ENCODE measurements at places on chromosomes 5 and 9.

DNA sequence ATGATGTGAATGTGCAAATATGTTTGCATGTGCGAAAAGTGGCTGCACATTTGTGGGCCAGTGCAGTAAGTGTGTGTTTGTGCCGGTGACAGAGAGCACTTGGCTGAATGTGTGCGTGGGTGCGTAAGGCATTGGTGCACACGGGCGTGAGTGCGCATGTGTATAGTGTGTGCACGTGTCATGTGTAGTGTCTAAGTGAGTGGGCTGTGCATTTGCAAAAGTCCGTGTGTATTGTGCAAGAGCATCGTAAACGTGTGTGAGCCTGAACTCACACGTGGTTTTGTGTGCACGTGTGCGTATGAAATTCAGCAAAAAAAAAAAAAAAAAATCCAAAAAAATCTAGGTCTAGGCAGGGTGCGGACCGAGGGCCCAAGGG is 6.5 kb upstream of the EBF1 start:
- DNase-seq: no peak

DNA sequence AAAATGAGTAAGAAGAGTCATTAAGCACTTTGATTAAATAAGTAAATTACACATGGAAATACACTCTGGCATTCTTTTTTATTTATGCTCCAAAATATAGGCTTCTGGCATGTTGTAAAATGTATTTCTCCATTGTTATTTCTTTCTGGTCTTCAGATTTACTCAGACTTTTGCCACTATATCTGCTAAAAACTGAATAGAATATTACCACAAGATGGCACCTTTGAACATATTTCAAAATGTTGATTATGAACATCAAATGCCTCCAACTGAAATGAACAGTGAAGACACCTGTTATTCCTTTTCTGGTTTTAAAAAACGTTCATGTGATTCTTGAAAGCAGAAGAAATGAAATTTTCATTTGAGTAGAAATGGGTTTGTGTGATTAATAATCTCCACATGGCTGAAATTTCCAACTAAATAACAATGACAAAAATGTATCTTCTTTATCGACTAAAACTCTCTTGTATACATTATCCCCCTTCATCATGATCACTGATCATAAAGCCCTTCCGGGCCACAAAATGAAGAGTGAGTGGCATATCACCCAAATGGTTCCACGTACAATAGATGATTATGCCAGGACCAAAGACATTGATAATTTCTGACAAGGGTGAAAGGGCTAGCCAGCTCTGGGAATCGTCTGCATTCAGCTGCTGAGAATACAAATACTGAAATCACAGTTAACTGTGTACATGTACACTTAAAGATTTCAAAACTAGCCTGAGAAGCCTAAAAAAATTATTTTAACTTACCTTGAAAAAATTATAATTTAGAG is 23.8 kb downstream of the TYRP1 start:
- DNase-seq: no peak

DNA sequence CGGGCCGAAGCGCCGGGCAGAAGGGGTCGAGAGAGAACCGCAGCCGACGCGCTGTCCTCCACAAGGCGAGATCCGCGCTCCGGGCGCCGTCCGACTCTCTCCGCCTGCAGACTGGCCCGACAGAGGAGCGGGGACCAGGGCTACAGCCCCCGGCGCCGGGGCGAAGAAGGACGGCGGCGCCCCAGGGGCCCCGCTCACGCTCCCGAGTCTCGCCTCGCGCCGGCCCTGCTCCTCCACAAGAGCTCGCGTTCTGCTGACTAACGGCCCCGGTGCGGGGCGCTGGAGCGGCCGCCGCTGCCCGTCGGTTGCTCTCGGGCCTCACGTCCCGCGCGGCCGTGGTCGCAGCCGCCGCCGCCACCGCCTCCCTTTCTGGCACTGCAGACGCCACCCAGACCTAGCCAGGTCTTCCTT is 338 bp downstream of the ABHD17B start:
- DNase-seq: no peak

DNA sequence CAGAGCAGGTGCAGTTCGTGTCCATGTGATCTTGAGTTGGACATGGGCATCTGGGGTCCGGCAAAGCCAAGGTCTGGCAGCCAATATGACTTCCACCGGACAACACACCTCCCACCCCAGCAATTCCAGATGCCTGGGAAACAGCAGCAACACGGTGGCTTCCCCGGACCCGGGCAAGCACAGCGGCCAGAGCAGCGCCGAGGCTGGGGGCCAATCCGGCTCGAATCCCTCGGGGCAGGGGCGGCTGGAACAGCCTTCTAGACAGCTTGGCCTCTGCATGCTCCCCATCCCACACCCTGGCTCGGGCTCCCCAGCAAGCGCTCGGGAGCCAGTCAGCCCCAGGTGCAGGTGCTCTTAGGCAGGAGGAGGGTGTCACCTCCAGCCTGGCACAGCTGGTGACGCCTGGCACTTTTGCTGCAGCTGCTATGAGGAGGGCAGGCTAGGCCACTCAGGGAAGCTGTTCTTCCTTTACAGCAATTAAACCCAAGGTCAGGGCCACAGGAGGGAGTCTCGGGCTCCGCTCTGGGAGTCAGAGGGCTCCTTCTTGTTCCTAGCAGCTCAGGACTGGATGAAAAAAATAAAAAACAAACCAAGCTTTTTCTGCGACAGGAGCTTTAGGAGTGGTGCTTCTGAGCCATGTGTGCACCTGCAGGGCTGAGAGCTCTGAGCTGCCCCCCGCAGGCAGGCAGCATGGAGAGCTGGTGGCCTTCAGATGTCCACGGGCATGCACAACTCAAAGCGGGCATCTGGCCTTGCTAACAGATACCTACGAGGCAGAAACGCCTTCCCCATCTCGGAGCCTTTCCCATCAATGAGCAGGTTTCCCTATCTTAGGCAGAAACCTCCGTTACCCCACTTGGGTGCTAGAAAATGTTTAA is 28.2 kb downstream of the DBH start:
- DNase-seq: no peak

- no peak for DNase-seq
Measured at GRCh38 chr5:72386639-72387038, 66.5 kb downstream of the PTCD2 start.

GRCh38 chr9:136847088-136847825 is 2.0 kb upstream of the PHPT1 start:
- DNase-seq: no peak

- no peak for DNase-seq
Measured at GRCh38 chr5:176750144-176750543, 60.2 kb upstream of the UNC5A start.

DNA sequence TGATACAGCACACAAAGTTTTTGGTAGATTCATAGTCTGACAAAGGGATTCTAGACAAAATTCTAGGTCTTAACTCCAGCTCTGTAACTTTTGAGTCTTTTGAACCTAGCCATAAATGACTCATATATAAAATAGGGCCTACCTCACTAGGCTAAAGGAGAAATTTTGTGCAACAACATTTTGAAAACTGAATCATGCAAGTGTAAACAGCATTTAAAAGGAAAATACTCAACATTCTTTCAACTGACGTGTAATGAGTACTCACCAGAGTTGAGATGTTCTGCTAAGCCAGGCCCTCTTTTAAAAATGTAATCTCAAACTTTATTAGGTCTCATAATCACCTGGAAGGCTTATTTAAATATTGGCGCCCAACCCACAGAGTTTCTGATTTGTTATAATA is 113.2 kb downstream of the STK32A start:
- no peak for DNase-seq

- DNase-seq: no peak
Measured at GRCh38 chr5:65535529-65535987, 27.4 kb downstream of the CENPK start.

DNA sequence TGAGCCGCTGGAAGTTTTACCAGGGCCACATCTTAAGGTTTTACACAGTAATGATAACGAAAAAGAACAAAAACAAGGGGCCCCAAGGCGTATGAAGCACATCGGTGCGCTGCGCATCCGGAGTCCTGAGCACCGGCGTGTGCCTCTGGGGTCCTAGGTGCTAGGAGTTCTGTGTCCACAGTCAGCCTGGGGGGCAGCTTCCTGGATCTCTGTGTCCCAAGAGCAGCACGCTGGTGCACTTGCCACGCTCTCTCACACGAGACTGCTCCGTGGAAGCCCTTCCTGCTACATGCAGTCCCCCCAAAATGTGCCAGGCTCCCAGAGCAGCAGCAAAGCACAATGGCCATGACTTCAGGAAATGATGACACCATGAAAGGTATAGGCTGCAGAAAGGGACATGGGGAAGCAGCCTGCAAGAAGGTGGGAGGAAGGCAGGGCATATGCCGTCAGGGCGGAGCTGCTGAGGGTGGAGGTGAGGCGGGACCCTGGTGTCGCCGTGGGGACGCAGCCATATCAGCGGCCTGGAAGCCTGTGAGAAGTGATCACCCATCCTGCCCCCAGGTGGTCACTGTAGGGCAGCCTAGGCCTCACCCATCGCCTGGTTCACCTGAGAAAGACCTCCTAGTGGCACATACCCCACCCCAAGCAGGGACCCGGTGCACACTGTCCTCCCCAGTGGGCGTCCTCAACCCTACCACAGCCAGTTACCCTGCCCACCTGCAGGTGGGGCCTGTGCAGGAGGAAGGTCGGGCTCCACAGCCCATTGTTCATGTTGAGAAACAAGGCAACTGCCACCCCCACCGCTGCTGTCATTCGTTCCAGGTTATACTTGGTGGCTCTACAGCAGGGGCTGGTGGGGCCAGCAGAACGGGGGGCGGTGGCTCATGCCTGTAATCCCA is 23.6 kb upstream of the SLC6A3 start:
- no peak for DNase-seq

DNA sequence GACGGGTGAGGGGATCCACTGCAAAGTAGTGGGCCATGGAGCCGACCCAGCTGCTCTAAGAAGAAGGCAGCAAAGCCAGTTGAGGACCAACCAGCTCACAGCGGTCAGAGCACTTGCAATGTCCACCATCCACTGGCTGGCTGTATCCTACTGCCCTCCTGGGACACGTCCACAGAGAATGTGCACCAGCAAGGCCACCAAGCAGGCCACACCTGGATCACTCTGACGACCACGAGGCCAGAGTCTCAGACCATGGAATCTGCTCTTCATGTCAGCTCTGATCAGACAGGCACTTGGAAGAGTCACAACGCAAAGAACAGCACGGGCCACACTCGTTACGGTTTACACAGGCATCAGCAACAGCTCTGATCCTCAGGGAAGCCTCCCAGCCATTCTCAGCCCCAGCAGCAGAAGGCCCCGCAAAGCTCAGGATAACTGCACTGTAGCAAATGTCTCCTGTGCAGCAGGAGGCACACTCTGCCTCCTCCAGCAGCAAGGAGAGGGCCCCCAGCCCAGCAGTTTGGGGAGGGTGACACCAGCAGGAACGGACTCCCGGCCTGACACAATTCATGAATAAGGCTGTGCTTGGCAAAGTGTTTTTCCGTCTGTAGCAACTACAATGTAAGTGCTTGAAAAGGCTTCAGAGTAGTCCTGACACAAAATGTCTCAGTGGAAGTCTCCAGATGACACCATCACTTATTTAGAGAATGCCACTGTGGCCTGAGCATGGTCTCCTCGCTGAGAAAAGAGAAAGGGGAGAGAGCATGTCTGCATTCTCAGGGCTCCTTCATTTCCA is 15.7 kb downstream of the SEMA4D start:
- no peak for DNase-seq

GRCh38 chr5:56574778-56575177 is 240.6 kb upstream of the MAP3K1 start:
- no peak for DNase-seq

GRCh38 chr5:50646591-50646990 is 19.8 kb upstream of the PARP8 start:
- DNase-seq: no peak

GRCh38 chr5:135020111-135020895 is 13.7 kb downstream of the PITX1 start:
- no peak for DNase-seq

DNA sequence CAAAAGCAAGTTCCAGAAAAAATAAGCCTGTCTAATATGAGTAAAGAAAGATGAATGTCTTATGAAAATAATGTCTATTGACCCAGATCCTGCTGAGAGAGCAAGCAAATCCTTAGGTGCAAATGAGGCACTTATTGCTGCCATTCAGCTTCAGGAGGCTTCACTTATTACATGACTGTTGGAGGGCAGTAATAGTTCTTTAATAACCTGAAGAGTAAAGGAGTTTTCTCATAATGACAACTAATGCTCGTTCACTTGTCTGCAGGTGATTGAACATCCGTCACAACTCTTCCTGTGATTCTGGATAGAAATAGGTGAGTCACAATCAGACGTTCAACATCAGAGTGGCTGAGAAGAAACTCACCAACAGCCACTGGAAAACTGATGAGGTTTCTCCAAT is 58.3 kb downstream of the SPOCK1 start:
- no peak for DNase-seq

GRCh38 chr5:80653502-80653901 is 950 bp upstream of the MSH3 start:
- DNase-seq: no peak

DNA sequence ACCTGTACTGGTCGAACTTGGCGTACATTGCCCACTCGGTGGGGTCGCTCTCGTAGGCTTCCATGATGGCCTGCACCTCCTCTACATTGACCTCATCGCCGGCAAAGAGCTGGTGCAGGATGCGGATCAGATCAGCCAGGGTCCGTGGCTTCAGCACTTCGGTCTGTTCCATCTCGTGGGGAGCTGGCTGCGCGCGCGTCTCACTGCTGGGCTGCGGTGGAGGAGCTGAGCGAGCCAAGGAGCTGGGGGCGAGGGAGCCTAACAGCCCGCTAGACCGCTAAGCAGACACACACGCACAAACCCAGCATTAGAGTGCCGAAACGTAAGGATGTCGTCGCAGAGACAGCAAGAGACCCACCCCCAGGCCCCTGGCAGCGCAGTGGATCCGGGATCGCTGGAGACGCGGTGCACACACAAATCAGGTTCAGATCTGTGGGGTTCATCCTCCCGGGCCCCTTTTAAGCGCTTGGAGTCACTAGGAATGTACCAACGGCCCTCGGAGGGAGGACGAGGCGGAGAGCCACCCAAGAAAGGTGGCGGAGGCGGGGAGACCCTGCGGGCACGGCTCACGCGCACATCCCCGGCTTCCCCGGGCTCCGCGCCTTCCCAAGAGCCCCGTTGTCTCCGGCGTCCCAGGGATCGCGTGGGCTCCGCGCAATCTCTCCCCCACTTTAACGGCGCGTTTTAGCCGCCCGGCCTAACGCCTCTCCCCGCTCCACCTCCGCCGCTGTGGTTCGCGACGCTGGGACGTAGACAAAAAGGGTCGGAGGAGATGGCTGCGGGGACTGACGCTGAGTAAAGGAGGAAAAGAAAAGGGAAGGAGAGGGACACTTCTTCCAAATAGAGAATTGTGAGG is at the start of gene CDO1:
TSS of gene CDO1 (minus strand) at position 434 of the 856 bp plus-strand sequence. CDS start at position 172, 262 bp downstream.
- no peak for DNase-seq

- no peak for DNase-seq
Measured at GRCh38 chr9:119216651-119217331, 152.4 kb downstream of the BRINP1 start.

- no peak for DNase-seq
Measured at GRCh38 chr5:172048539-172049101, 42.2 kb upstream of the FBXW11 start.

DNA sequence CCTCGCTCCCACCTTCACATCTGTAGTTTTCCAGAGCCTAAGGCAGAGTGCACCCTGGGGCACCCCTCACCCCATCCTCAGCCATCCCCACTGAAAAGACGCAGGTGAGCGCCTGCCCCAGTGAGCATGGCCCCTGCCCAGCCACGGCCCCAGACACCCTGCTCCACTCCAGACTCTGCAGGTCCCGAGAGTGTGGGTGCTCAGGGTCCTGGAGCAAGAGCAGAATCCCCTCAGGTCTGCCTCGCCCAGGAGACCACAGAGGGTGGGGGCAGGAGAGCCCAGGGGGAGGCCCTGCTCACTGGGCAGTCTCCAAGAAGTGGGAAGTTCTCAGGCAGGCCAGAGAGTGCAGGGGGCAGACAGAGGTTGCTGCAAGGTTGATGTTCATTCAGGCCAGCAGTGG is 158.6 kb upstream of the PPP1R26 start:
- no peak for DNase-seq

All from activated CD8-positive, alpha-beta memory T cell treated with anti-CD3 and anti-CD28 coated beads for 1 hour (primary cell).